ENCODE measurements at places on chromosomes 7 and 10.

GRCh38 chr10:21754410-21755011 is 220.5 kb downstream of the MLLT10 start:
- no peak for DNase-seq

GRCh38 chr10:15472431-15473395 is 101.6 kb upstream of the FAM171A1 start:
- no peak for DNase-seq

- no peak for DNase-seq
Measured at GRCh38 chr7:2717293-2718261, 29.6 kb downstream of the AMZ1 start.

GRCh38 chr10:74558897-74559296 is 267.5 kb upstream of the KAT6B start:
- DNase-seq: no peak

DNA sequence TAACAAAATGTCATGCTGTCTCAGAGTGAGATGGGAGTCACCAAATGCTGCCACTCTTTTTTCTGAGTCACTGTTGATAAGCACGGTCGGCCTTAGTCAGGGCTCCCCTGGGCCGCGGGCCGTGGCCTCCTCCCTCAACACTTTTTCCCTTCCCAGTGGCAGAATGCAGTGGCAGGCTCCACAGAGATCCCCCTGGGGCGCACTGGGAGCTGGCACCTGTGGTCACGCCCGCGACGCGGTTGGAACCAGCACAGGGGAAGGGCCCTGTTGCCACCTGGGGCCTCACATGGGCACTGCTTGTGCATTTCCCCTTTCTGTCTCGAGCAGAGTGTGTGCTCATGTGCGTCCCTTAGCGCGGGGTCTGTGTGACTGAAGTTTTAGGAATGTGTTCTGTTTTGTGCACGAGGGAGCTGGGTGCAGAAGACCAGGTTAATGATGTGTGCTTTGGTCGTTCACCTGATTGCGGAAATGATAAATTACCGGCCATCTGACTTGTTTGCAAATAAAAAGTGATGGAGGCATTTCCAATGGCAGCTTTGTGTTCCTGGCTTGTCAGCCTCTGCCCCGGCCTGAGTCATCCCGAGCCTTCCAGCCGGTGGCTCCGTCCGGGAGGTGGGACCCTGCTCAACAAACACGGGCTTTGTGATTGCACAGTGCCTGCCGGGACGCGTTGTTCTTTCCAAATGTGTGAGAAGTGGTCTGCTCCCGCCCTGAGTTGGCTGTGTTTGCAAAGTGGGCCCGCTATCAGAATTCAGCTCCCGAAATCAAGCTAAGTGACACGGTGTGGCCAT is 100.7 kb downstream of the NKX6-2 start:
- no peak for DNase-seq

DNA sequence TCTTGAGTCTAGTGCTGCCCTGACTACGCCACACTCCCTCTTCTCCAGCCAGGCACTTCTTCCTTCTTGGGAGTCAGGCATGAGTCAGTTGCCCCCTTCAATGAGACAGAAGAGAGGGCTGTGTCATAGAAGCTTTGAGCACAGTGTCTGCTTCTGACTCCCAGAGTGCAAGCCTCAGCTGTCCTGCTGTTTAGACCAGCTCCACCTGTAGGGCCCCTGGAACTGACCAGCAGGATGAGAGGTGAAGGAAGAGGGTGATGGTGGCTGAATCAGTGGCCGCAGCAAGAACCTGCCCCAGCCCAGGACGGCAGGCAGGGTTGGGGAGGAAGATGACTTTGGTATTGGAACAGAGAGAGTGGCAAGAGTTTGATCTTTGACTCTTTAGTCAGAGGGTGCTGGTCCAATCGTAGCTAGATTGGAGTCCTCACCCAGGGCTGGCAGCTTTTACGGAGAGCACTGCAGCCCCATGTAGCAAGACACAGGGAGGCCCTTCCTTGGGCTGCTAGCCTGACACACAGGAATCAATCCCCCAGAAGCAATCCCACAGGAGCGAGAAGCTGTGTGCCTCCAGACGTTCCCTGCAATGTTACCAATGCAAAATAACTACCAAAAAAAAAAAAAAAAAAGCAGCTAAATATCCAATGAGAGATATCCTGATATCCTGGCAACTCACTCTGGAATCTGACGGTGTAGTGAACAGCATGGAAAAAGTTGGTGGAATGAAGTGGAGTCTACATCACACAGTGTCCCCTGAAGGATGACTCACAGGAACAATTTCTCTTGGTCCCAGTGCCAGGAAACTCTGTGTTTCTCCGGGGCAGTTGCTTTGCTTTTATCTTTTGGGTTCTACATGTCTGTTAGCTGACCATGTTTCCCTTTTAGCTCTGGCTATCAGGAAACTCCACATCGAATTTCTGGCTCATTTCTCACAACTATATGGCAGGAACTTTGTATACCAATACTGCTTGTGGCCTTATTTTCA is 6.9 kb downstream of the C10orf62 start:
- peak; percentile 8 for DNase-seq

GRCh38 chr7:113809581-113809980 is 109.2 kb downstream of the PPP1R3A start:
- DNase-seq: no peak

- DNase-seq: no peak
Measured at GRCh38 chr7:44149571-44150465, 8.7 kb upstream of the MYL7 start.

DNA sequence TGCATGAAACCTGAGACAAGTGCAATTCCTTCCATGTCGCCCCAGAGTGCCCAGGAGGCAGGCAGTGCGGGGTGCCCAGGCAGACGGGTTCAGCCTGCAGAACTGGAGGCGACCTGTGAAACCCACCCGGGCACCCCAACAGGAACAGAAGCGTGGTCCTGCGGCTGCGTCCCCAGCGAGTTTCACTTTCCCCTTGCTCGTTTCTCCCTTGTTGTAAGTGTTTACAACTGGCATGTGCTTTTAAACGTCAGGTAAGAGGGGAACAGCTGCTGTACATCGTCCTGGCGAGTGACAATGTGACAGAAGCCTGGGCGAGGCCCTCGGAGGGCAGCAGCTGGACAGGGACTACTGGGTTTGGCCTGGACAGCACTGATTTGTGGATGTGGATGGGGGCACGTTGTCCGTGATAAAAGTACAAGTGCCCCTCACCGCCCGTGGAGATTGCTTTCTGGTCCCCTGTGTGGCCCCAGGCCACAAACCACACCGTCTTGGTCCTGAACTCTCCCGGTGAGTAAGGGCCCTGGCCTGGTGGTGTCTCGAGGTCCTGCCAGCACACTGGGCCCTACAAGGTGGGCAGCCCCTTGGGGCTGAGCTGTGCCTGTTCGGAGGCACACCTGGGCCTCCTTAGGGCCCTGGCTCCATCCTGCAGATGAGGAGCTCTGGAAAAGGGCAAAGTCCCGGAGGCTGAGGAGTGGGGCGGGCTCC is 4.0 kb downstream of the VENTX start:
- DNase-seq: no peak

Data from inflammatory macrophage treated with lipopolysaccharide for 4 hours (primary cell).